ENCODE measurements at places on chromosomes 16 and 17. TPM values are rescaled to one million over a fixed set of nuclear protein-coding genes. Genes with fewer than 3 reads are reported as not detected.

Gene CIAPIN1
- total RNA-seq, result 20.3 TPM

Gene SCIMP
- 6.8 TPM for total RNA-seq

Gene KRTAP1-5
- total RNA-seq, result not detected

Gene CMC2
- total RNA-seq, result 46.9 TPM

Gene METTL26
- total RNA-seq, result 130 TPM

Gene RNF112
- 1.3 TPM for total RNA-seq

Gene LAT
- total RNA-seq, result 5.3 TPM

Gene WDR59
- total RNA-seq, result 33.2 TPM

Gene SEZ6L2
- not detected for total RNA-seq

Gene PRDM7
- not detected for total RNA-seq

Gene NPIPB6
- 13.0 TPM for total RNA-seq

Gene PNMT
- total RNA-seq, result 7.3 TPM

Gene KRT25
- total RNA-seq, result not detected

Gene ACSM2A
- not detected for total RNA-seq

Gene HEATR9
- total RNA-seq, result not detected

Gene CXCL16
- total RNA-seq, result 9.0 TPM

Gene ZNF423
- 4.1 TPM for total RNA-seq

Gene SLC16A13
- total RNA-seq, result 1.9 TPM

Gene NEUROD2
- total RNA-seq, result not detected

Gene STX1B
- 2.2 TPM for total RNA-seq

Gene NOTUM
- not detected for total RNA-seq

Gene ARHGAP27
- total RNA-seq, result 16.1 TPM

Gene EVI2B
- total RNA-seq, result 42.7 TPM

Gene KRTAP4-16
- total RNA-seq, result not detected

Gene PROCA1
- total RNA-seq, result not detected

Gene FSCN2
- total RNA-seq, result not detected

Gene TEKT3
- total RNA-seq, result 3.3 TPM

Gene CCL23
- 3.4 TPM for total RNA-seq

Gene ARHGAP23
- 37.7 TPM for total RNA-seq

Gene SLX1B
- total RNA-seq, result 11.6 TPM

Gene CDRT15L2
- total RNA-seq, result not detected

Gene CEP295NL
- total RNA-seq, result 5.4 TPM

Gene GLP2R
- 7.5 TPM for total RNA-seq

Gene DUS2
- 8.2 TPM for total RNA-seq

Gene MPP2
- 4.2 TPM for total RNA-seq

Gene NPW
- not detected for total RNA-seq

Gene UNK
- 33.2 TPM for total RNA-seq

Gene PRSS33
- not detected for total RNA-seq

Gene GUCY2D
- total RNA-seq, result not detected

Gene SHISA6
- 1.3 TPM for total RNA-seq

Gene VASN
- 13.7 TPM for total RNA-seq

Gene KRT37
- not detected for total RNA-seq

Gene BIRC5
- 2.2 TPM for total RNA-seq

Gene MYADML2
- total RNA-seq, result not detected

Gene AFMID
- total RNA-seq, result 24.2 TPM

Gene CDR2L
- 6.1 TPM for total RNA-seq

Gene PDILT
- not detected for total RNA-seq

Gene NT5M
- 2.2 TPM for total RNA-seq

Gene ITGAL
- 16.5 TPM for total RNA-seq

Gene PRSS27
- 0.82 TPM for total RNA-seq

Gene TAC4
- total RNA-seq, result not detected

Gene CLDN7
- total RNA-seq, result 21.6 TPM

Gene SMIM5
- total RNA-seq, result 1.9 TPM

Gene ATP2A1
- not detected for total RNA-seq

Gene PKD1
- 41.8 TPM for total RNA-seq
